ENCODE measurements at places on chromosomes 2 and 18. TPM values are rescaled to one million over a fixed set of nuclear protein-coding genes. Genes with fewer than 3 reads are reported as not detected.

- H3K4me3 ChIP-seq, result no peak overlapping the region
- no peaks in the 10 kb centered on the region for H3K36me3 ChIP-seq
- H3K27me3 ChIP-seq, result no peaks in the 10 kb centered on the region
- H3K4me1 ChIP-seq, result no peaks in the 10 kb centered on the region
- DNase-seq, result no peak
Measured at GRCh38 chr2:42510608-42511243, 16.9 kb upstream of the KCNG3 start.

GRCh38 chr18:11147371-11147951 is 1.9 kb downstream of the PIEZO2 start:
- no peak overlapping the region for H3K27ac ChIP-seq
- no peak for DNase-seq
- no peaks in the 10 kb centered on the region for H3K36me3 ChIP-seq

DNA sequence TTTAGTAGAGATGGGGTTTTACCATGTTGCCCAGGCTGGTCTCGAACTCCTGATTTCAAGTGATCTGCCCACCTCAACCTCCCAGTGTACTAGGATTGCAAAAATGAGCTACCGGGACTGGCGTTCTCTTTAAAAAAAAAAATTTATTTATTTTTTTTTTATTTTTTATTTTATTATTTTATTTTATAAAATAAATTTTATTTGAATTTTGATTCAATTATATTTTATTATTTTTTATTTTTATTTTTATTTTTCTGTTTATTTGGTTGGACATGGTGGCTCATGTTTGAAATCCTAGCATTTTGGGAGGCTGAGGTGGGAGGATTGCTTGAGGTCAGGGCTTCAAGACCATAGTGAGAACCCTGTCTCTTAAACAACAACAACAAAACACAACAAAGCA is 32.5 kb downstream of the EEF1B2 start:
- no peak overlapping the region for H3K4me3 ChIP-seq
- H3K36me3 ChIP-seq, result no peaks in the 10 kb centered on the region
- no peak for DNase-seq
- no peaks in the 10 kb centered on the region for H3K27me3 ChIP-seq
- no peaks in the 10 kb centered on the region for H3K4me1 ChIP-seq
- no peak overlapping the region for H3K27ac ChIP-seq

DNA sequence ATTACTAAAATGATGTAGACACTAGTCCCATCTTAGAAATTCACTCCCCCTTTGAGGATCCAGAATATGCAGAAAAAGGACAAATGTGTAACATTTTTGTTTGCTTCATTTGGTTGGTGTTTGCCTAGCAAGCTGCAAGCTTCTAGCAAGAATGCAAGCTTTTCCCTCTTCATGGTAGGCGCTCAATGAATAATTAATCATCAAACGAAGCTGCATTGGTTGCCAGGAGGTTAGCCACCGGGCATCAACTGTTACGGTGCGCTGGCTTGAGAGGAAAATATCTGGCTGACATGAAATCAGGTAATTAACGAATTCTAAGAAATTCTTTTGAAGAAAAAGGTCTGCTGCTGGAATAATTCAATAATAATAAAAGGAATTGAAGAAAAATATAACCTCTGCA is 341.0 kb upstream of the KYNU start:
- H3K36me3 ChIP-seq, result no peaks in the 10 kb centered on the region
- H3K4me3 ChIP-seq, result no peak overlapping the region
- no peak for DNase-seq
- H3K4me1 ChIP-seq, result no peaks in the 10 kb centered on the region

DNA sequence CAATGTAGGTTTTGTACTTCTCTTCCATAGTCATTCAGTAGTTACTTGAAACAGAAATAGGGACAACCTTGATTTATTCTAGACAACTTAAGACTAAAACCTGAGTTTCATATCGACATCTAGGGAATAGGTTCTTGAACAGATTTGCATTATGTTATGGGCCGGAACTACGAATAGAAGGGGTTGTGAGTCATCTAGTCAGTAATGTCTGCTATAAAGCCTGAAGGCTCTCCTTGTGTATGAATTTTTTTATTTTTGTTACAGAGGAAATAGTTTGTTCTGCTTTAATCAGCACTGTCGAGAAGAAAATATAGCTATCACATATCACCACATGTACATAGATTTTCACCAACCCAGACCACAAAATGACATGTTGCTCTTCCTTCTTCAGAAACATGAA is 17.3 kb upstream of the TRIM43 start:
- H3K4me3 ChIP-seq, result no peak overlapping the region
- DNase-seq, result no peak
- no peaks in the 10 kb centered on the region for H3K36me3 ChIP-seq
- no peaks in the 10 kb centered on the region for H3K4me1 ChIP-seq
- no peaks in the 10 kb centered on the region for H3K27me3 ChIP-seq
- no peak overlapping the region for H3K27ac ChIP-seq

DNA sequence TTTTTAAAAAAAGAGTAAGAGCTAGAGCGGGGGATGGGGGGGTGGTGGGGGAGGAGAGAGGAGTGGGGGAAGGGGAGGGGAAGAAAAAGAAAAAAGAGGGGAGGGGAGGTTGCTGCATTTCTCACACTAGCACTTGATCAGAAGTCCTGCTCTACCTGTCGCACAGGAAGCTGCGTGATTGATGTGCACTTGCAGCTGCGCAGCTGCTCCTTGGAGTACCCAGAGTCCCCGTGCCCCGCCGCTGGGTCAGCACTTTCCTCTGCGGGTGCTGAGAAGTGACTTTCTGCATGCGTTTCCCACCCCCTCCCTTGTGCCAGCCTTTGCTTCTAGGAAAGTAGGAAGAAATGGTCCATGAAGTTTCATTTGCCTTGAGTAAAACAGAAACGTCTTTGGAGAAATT is 297.3 kb downstream of the ETAA1 start:
- H3K36me3 ChIP-seq, result no peaks in the 10 kb centered on the region
- H3K4me1 ChIP-seq, result no peaks in the 10 kb centered on the region

DNA sequence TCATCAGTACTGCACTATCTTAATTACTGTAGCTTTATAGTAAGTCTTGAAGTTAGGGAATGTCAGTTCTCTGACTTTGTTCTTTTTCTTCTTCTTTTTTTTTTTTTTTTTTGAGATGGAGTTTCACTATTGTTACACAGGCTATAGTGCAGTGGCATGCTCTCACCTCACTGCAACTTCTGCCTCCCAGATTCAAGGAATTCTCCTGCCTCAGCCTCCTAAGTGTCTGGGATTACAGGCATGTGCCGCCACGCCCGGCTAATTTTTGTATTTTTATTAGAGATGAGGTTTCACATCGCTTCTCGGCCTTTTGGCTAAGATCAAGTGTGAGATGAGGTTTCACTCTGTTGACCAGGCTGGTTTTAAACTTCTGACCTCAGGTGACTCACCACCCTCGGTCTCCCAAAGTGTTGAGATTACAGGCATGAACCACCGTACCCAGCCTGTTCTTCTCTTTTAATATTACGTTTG is 41.9 kb upstream of the TANC1 start:
- no peaks in the 10 kb centered on the region for H3K36me3 ChIP-seq
- no peak overlapping the region for H3K27ac ChIP-seq
- H3K4me3 ChIP-seq, result no peak overlapping the region
- no peak for DNase-seq
- H3K4me1 ChIP-seq, result peaks cover 4% of the 10 kb centered on the region

- H3K27me3 ChIP-seq, result no peaks in the 10 kb centered on the region
- H3K4me1 ChIP-seq, result peaks cover 10% of the 10 kb centered on the region
- H3K36me3 ChIP-seq, result peaks cover 17% of the 10 kb centered on the region
- H3K27ac ChIP-seq, result peak overlapping the region; percentile 73
- H3K4me3 ChIP-seq, result peak overlapping the region; percentile 86
Measured at GRCh38 chr2:85601771-85602475, 575 bp downstream of the TMEM150A start.

- no peak for DNase-seq
- no peaks in the 10 kb centered on the region for H3K27me3 ChIP-seq
- no peaks in the 10 kb centered on the region for H3K36me3 ChIP-seq
- H3K27ac ChIP-seq, result no peak overlapping the region
- no peak overlapping the region for H3K4me3 ChIP-seq
- H3K4me1 ChIP-seq, result no peaks in the 10 kb centered on the region
Measured at GRCh38 chr2:95277246-95277906, 3.1 kb downstream of the PROM2 start.

DNA sequence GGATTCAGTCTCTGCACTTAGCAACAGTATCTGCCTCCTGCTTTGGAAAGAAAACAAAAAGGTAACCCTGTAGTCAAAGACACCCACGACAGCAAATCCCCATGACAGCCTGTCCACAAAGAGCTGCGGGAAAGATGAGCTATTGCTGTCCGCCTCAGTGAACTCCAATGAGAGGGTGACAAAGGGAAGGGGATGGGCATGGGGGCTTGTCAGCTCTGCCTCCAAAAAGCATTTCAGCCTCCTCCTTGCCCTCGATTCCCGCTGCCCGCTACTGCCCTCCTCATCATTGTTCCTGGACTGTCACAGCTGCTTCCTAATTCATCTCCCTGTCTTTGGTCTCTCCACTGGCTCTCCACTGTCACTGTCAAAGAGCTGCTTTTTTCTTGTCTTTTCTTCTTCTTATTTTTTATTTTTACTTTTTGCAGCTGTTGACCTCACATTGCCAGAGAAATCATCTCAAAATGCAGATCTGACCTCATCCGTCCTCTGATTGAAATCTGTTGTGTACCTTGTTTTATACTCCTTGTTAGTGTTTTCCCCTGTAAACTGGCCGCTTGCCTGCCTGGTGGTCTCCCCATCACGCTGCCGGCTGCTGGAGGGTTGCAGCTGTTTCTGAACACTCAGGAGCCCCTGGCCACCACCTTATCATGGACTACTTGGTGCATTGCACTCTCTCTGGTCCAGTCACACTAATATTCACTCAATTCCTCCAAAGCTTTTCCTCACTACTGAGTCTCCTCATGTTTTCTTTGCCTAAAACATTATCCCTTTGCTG is 7.9 kb upstream of the E2F6 start:
- no peaks in the 10 kb centered on the region for H3K36me3 ChIP-seq
- H3K27me3 ChIP-seq, result no peaks in the 10 kb centered on the region
- H3K4me3 ChIP-seq, result no peak overlapping the region
- DNase-seq, result no peak
- H3K4me1 ChIP-seq, result no peaks in the 10 kb centered on the region
- H3K27ac ChIP-seq, result no peak overlapping the region

DNA sequence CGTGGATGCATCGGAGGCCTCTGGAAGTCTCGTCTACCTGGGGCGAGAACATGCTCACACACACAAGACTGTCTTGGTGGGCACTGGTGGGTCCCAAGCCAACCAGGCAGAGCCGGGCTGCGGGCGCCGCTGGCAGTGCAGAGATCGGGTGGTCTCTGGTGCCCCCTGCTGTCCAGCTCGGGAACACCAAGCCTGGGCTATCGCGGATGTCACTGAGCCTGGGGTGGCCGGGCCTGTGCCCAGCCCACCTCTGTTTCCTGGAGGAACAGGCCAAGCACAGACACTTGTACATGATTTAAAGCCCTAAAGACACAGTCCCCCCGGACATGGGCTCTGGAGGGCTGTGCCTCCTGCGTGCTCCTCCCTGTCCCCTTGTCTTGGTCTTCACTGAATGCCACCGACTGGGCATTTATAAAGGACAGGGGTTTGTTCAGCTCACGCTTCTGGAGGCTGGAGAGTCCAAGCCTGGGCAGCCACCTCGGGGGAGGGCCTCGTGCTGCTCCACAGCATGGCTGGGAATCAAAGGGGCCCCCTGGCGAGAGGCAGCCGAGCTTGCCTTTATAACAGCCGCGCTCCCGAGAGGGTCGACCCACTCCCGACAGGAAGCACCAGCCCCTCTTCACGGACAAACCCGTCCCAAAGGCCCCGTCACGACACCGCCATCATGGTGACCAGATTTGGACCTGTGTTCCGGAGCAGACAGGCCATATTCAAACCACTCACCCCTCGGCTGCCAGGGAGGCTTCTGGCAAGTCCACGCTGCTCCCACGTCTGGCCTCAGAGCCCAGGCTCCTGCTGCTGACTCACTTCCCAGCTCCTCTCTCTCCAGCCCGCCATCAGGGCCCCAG is 3.6 kb upstream of the OTOS start:
- no peaks in the 10 kb centered on the region for H3K36me3 ChIP-seq
- no peak overlapping the region for H3K27ac ChIP-seq
- H3K27me3 ChIP-seq, result no peaks in the 10 kb centered on the region
- no peak overlapping the region for H3K4me3 ChIP-seq
- H3K4me1 ChIP-seq, result no peaks in the 10 kb centered on the region

CD207 gene
- not detected for total RNA-seq

RGPD3 gene
- total RNA-seq, result 0.75 TPM

Data from ascending aorta (tissue), 2 donors.